ENCODE measurements at places on chromosomes 3 and 15. TPM values are rescaled to one million over a fixed set of nuclear protein-coding genes. Genes with fewer than 3 reads are reported as not detected.

CPLX3 gene
- total RNA-seq, result 0.72 TPM

IQCF5 gene
- 18.3 TPM for total RNA-seq

ITPKA gene
- total RNA-seq, result 24.1 TPM

LSG1 gene
- total RNA-seq, result 34.9 TPM

EPHB1 gene
- total RNA-seq, result 0.72 TPM

GP5 gene
- total RNA-seq, result 0.72 TPM

GCNT3 gene
- total RNA-seq, result 25.0 TPM

CCDC54 gene
- total RNA-seq, result 1.4 TPM

TRIM42 gene
- total RNA-seq, result 2.2 TPM

NR2E3 gene
- not detected for total RNA-seq

CEMIP gene
- total RNA-seq, result 2.4 TPM

PPP1R14D gene
- 1.7 TPM for total RNA-seq

CPNE4 gene
- 5.3 TPM for total RNA-seq

TF gene
- 7.9 TPM for total RNA-seq

NEO1 gene
- 18.5 TPM for total RNA-seq

RAB27A gene
- 39.5 TPM for total RNA-seq

PFKFB4 gene
- 13.2 TPM for total RNA-seq

CHRM5 gene
- total RNA-seq, result 4.6 TPM

LRTM1 gene
- not detected for total RNA-seq

KCNH8 gene
- total RNA-seq, result 1.2 TPM

AQP9 gene
- total RNA-seq, result 1.9 TPM

CCR8 gene
- total RNA-seq, result 18.3 TPM

CD200 gene
- 13.2 TPM for total RNA-seq

ARPIN gene
- 16.6 TPM for total RNA-seq

NANOGP8 gene
- total RNA-seq, result not detected

ANKRD34C gene
- 0.72 TPM for total RNA-seq

EOMES gene
- total RNA-seq, result 1.9 TPM

GHSR gene
- 1.4 TPM for total RNA-seq

CAMP gene
- not detected for total RNA-seq

Measured in umbilical cord (tissue), 2 donors.